ENCODE measurements at places on chromosomes 12 and 14. TPM values are rescaled to one million over a fixed set of nuclear protein-coding genes. Genes with fewer than 3 reads are reported as not detected.
A peak's percentile ranks its signal among the peaks of the same experiment; 100 is the strongest.

GRCh38 chr14:68624541-68625220 lies 168.2 kb downstream of the ZFP36L1 start:
- peak; percentile 66 for DNase-seq
- H3K4me3 ChIP-seq: no peak overlapping the region
- H3K27me3 ChIP-seq: no peaks in the 10 kb centered on the region
- H3K27ac ChIP-seq: no peak overlapping the region

DNA sequence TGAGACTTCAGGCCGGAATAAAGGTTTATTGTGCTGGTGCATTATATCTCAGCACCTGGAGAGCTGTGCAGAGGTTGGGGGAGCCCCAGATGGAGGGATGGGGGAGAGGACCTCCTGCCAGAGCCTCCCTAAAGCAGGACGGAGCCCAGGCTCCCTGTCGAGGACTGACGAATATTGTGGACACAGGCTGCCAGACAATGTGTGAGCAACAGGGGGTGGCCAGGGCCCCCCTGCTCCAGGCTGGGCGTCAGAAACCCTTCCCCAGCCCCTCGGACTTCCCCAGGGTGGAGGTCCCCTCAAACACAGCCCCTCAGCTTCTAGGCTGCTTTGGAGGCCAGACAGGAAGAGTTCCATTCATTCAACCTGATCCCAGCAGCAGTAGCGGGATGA lies 8.0 kb downstream of the TMEM119 start:
- DNase-seq: no peak
- no peaks in the 10 kb centered on the region for H3K27me3 ChIP-seq
- no peaks in the 10 kb centered on the region for H3K4me1 ChIP-seq
- H3K4me3 ChIP-seq: no peak overlapping the region

- no peak overlapping the region for H3K4me3 ChIP-seq
- H3K27ac ChIP-seq: peak overlapping the region; percentile 77
- H3K4me1 ChIP-seq: no peaks in the 10 kb centered on the region
- H3K36me3 ChIP-seq: no peaks in the 10 kb centered on the region
Observed at GRCh38 chr12:53224061-53224896, 7.7 kb downstream of the RARG start.

DNA sequence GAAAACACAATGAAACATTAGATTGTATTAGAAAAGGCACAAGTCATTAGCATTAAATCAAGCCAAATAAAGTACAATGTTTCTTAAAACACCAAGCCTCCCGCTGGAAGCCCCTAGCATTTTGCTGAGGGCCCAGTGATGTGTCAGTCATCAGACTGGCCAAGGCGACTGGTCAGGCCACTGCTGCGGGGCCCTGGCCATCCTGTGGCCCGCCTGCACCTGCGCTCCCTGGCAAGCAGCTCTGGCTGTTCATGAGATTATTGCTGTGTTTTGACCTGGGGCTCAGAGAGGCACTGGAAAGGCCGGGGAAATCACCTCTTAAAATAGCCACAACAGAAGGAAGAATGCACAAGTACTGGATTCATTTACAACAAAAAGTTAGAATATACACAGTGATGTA lies 24.2 kb upstream of the AMN start:
- DNase-seq: peak; percentile 48
- H3K4me1 ChIP-seq: no peaks in the 10 kb centered on the region
- H3K27ac ChIP-seq: no peak overlapping the region
- H3K4me3 ChIP-seq: no peak overlapping the region

Gene PROX2
- not detected for total RNA-seq

Measured in aorta (tissue), 5 donors.